HEK293T (cell line): ENCODE measurements at places on chromosomes 4 and X.

GRCh38 chr4:58274553-58274952 is 1164.4 kb upstream of the IGFBP7 start:
- no peak for DNase-seq

DNA sequence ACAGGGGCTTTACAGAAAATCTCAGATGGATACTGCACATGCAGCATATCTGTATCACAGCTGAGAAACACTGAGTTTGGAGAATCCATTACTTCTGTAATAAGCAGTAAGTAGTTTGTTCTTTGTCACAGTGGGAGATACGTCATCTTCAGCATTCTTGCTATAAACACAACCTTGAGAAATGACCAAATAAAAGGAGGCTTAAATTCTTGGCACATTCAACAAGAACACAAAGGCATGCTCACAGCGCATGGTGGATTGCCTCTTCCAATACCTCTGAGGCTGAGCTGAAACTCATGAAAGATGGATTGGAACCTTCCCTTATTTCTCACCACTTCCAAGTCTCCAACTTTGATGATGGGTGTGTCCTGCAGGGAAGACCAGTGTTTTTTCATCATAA is 54.5 kb downstream of the ANXA5 start:
- no peak for DNase-seq

- DNase-seq, result no peak
Measured at GRCh38 chrX:72309297-72310071, 3.8 kb upstream of the CITED1 start.

DNA sequence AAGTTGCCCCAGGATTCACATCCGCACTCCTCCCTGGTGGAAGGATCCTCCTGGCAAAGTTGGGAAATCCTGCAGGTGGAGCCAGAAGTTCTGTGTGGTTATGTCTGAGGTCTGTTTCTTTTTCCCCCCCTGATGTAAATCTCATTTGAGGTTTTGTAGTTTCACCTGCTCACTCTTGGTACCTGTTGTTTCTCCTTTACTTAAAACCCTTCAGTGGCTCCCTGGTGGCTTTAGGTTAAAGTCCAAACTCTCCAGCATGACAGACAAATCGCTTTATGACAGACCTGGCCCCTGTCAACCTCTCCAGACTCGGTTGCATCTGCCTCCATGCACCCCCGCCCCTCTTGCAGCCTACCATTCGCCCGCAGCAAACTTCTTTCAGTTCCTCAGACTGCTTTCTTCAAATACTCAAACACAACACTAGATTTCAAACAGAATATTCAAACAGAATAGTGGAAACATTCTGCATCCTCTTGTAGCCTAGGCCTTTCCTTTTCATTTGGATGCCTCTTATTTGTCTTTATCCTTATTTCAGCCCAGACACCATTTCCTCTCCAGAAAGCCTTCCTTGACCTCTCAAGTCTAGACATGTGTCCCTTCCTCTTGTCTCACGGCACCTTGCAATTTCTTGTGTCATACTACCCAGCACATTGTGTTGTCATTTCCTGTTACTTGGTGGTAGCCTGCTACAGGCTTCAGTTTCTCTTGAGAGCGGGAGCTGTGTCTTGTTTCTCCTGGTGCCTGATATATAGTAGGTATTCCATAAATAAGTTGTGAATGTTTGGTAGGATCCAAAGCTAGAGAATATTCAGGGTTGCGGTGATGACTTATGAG is 24.8 kb downstream of the IL13RA1 start:
- DNase-seq, result no peak

GRCh38 chr4:12943069-12943468 is 541.1 kb downstream of the RAB28 start:
- DNase-seq, result no peak

DNA sequence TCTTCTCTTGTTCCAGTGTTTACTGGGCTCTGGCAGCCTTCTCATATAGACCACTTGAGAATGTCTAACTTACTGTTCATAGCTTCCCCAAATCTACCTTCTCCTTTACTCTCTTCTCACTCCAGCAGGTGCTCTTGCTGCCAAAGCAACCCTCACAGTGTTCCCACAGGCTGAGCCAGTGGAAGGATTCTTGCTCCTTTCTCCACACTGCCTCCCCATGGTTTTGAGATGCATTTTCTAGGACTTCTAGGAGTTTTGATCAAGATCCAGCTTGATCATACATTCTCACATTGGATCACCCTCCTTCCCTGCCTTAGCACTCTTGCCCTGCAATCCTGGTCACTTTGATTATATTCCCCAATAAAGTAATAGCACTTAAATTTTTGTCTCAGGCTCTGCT is 230.8 kb downstream of the TMEM47 start:
- peak; percentile 28 for DNase-seq

DNA sequence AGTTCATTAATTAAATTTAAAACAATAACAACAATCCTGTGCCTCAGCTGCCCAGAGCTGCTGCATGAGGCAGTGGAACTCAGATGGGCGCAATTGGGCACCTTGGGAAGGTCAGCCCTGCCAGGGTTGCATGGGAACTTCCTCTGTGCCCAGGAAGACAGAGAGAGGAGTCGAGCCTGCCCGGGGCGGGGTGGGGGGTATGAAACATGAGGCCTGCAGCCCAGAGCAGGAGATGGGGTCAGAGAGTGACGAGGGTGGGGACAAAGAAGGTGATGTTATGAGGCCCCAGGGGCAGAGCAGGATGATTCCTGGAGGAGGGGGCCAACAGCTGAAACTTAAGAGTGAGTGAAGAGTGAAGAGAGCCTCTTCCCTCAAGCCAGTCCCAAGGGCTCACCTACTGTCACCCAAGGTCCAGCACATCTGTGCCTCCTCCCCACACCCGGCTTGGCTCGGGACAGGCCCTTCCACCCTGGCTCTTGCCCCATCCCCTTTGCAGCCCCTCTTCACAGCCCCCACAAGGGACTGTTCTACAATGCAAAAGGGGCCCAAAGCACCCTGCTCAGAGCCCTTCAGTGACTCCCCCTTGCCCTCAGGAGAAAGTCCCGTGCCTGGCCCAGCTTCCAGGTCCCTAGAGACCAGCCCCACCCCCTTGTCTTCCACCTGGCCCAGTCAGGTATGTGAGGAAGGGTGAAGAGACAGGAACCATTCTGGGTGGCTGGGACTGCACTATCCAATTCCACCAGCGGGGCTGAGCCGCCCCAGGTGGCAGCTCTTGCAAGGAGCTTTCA is 31.4 kb downstream of the HMX1 start:
- DNase-seq, result no peak

DNA sequence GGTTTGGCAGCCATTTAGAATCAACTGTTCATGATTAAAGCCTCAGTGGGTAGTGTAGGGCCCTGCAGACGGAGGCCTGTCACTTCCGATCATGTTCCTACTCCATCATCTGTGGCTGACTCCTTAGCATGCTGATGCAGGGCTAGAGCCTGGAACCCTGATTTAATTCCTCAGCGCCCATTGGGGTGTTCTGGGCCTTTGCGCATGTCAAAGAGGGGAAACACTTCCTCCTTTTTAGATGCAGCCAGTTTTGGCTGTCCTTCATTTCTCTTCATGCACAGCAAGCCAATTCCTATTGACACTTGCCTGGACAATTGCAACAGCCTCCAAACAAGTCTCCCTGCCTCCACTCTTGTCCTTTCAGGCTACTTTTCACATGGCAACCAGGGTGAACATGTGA is 51.9 kb upstream of the MAGEA4 start:
- no peak for DNase-seq

GRCh38 chr4:176601124-176601523 is 191.6 kb downstream of the VEGFC start:
- DNase-seq, result no peak

DNA sequence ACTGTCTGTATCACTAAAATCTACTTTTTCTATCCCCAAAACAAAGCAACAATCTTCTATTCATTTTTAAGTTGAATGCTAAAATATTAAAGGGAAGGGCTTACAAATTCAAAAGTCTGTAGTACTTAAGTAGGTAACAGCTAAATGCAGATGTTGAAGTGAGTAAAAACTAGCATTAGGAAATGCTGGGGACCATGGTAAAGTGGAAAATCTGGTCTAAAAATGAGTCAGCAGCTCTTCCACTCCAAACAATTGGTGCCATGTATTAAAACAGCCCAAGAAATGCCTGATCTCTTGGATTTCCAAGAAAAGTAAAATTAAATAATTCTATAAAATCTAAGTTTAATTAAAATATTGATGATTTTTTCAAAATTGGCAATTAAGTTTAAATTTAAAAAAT is 73.3 kb upstream of the PPP3CA start:
- no peak for DNase-seq

- DNase-seq, result no peak
Measured at GRCh38 chrX:130834149-130834548, 68.9 kb downstream of the ENOX2 start.

- no peak for DNase-seq
Measured at GRCh38 chr4:163269869-163270268, 62.5 kb downstream of the NPY1R start.

GRCh38 chrX:47515941-47516665 is 33.1 kb upstream of the ZNF41 start:
- no peak for DNase-seq

- peak; percentile 54 for DNase-seq
Measured at GRCh38 chrX:16807548-16807947, 21.3 kb downstream of the TXLNG start.

GRCh38 chr4:153916273-153916755 is 127.4 kb upstream of the SFRP2 start:
- DNase-seq, result no peak

- no peak for DNase-seq
Measured at GRCh38 chr4:108954880-108955279, 192.0 kb upstream of the ETNPPL start.

GRCh38 chr4:31947101-31947500 is 1226.9 kb downstream of the PCDH7 start:
- no peak for DNase-seq

DNA sequence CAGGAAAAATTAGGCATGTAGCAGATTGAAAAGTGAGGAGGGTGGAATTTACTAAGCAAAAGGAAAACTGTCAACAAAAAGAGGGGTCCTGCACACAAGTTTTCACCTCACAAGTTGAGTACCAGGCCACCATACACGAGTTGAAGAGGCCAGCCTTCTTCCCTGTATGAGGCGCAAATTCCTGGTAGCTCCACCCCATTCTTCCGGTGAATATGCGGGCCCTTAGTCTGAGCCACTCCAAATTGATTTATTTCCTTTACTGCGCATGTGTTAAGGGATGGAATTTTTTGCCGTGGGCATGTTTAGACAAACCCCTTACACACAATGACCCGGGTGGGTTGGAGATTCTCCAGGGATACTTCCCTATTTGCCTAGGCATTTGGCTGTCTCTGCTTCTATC is 942.1 kb upstream of the GRIA3 start:
- no peak for DNase-seq

DNA sequence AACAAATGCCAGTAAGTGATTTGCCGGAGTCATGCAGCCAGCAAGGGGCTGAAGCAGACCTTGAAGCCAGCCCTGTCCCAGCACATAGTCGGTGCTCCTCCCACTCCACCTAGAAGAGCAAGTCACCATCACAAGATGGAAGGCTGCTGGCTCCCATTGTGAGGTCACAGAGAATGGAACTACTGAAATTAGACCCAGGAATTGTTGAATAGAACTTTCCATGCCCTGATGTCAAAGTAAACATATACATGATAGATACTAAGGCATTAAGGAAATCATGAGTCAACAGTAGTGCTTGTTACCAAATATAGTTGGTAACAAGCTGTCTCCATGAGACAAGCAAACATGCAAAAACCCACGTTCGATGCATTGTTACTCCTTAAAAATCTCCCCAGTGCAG is 177.1 kb upstream of the MID1 start:
- DNase-seq, result no peak

GRCh38 chrX:110316351-110317060 is 1.4 kb downstream of the AMMECR1 start:
- no peak for DNase-seq

DNA sequence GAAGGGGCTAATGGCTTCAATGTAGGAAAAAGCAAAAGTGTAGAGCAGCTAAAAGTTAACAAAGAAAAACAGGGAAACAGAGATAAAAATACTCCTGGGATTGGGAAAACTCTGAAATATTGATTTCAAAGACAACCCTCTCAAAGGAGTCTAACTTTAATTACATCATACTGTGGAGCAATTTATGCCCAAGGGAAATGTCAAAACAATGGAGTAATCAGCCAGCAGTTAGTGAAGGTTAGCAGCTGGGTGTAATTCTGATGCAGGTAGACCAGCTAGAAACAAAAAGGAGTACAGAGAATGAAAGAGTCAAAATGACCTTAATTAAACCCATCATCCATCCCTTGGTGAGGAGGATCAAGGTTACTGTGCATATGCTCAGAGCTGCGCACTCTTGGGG is 169.0 kb downstream of the ADAM29 start:
- DNase-seq, result no peak

GRCh38 chrX:46634577-46634976 is 61.0 kb downstream of the CHST7 start:
- DNase-seq, result no peak

DNA sequence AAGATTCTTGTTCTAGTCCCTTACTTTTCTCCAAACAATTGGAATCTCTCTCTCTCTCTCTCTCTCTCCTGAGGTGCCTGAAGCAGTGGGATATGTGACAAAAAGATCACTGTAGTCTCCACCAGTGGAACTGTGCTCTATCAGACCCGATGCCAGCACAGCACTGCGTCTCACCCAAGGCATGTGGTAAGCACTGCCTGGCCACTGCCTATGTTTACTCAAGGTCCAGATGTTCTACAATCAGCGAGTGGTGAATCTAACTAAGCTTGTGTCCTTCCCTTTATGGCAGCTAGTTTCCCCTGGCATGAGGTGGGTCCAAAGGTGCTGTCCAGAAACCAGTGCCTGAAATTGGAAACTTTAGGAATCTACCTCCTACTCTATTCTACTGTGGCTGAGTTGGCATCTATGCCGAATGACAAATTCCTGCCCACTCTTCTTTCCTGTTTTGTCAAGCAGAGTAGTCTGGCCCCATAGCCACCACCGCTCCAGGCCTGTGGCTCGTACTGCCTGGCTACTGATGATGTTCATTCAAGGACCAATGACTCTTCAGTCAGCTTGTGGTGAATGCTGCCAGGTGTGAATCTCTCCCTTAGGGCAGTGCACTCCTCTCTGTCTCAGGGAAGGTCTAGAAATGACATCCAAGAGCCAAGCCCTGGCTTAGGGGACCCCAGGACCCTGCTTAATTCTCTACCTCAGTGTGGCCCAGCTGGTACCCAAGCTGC is 416.5 kb downstream of the TEX13C start:
- DNase-seq, result no peak
